ENCODE measurements at places on chromosomes 7 and 10.

DNA sequence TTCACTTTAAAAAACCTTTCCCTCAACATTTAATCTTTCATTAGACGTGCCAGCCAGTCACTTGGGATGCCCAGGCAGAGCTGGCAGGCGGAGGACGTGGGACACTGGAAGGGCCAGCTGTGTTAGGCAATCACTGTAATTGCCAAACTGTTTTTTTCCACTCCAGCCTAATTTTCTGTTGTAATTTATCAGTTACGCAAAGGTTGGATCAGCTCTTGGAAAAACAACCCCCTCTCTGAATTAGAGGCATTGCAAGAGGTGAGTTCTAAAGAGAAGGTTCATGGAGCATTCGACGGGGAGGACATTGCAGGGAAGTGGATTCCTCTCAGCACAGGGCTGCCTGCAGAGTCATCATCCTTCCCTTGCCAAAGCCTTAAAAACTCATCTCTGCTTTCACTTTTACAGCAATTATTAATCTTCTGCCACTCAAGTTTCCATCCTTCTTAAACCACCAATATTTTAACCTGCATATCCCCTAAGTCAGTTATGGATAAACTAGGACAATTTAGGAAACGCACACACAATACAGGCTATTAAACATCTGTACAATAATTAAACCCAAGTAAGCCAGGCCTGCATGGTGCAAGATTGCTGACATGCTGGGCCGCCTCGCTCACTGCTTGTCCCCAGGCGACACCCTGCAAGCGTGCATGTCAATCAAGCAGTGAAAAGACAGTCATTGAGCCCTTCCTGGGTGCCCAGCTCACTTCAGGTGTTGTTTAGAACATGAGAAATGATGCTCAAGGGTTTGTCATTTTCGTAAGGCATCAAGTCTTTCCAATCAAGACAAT is 272.3 kb upstream of the RNF32 start:
- DNase-seq, result no peak

DNA sequence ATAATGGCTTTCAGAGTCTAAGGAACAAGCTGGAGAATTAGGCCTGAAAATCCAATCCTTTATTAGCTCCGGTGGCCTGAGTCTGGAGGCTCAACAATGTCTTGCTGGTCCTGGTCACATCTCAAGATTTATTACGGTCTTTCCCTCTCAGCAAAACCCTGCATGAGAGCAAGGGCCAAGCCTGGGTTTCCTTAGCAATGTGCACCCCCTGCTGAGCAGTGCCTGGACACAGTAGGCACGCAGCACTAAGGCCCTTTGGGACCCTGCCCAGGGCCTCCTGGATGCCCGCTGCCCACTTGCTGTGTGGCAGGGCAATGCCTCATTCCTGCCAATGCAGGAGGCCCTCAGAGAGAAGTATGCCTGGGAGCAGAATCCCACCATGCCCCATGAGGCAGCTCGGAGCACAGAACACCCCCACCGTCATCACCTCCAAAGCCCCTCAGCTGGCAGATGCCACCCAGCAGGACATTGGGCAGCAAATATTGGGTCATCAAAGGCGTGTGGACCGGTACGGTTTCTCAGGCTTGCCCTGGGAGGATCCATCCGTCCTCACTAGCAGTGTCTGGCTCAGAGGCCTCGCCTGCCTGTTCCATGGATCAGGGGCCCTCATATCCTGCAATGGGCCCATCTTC is 156.4 kb downstream of the OAT start:
- DNase-seq, result no peak

DNA sequence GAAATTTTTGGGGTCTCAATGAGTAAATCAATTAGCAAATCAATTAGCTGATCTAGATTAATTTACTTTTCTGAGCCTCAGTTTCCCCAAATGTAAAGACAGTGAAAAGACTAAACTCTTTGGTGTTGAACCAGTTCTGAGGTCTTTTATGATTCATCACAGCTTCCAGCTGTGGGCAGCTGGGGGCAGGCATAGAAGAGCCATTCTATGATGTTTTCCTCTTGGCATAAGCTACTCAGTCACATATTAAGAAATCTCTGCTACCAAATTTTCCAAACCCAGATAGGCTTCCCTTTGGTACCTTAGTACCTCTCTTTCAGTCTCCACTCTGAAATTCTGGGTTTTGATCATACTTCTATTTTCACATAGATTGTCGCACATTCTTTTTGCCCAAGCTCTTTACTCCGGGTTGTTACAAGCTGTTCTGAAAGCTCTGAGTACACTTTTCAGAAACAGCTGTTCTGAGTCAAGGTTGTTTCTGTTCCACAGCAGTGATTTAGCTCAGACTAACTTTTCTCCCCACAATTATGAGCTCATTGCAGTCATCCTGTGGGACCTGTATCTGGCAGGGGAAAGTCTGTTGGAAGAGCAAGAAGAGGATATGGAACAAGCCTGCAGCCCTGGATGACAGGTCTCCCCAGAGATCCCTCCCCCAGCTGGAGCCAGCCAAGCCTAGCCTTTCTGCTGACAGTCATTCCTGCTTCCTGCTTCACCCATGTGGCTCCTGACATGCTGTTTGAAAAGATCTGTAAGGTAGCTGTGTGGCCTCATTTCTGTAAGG is 599.6 kb upstream of the GHITM start:
- DNase-seq, result peak; percentile 14

DNA sequence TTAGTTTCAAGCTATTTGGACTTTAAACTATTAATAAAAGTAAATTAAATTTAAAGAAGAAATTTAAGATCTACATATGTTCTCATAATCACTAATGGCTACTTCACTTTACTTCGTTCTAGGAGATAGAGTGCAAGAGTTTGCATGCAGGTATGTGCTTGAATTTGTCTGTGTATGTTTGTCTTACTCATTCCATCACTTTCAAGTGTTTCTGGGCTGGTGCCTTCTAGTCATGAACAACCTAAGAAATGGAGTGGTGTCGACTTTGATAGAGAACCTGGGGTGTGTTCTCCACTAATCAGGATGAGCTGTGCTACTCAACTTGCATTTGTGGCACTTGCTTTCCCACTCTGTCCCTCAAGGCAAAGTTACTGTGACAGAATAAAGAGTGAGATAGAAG is 169.9 kb downstream of the KCND2 start:
- DNase-seq, result no peak

All from H7 (cell line).